ENCODE measurements at places on chromosomes 1 and 21.
A peak's percentile ranks its signal among the peaks of the same experiment; 100 is the strongest.

GRCh38 chr1:167431261-167431908 is 86.9 kb downstream of the CD247 start:
- DNase-seq = peak; percentile 68

- no peak for DNase-seq
Measured at GRCh38 chr1:101128211-101128727, 102.7 kb upstream of the DPH5 start.

GRCh38 chr1:4611563-4612341 is 42.7 kb upstream of the AJAP1 start:
- no peak for DNase-seq

DNA sequence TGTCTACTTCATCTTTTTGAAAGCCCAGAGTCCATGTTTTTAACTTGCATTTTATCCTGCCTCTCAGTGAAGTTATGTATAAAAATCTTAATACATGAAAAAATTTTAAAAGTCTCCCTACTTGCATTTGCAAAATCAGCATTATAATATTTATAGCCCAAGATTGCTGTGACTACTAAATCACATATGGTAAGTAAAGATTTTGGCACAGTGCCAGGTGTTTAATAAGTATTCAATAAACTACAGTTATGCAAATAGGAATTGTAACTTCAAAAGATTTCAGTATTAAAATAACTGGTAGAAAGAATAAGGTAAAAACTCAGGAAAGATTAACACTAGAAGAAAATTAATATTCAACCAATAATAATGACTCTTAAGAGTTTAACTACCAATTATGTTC is 641.7 kb downstream of the LRRIQ3 start:
- no peak for DNase-seq

DNA sequence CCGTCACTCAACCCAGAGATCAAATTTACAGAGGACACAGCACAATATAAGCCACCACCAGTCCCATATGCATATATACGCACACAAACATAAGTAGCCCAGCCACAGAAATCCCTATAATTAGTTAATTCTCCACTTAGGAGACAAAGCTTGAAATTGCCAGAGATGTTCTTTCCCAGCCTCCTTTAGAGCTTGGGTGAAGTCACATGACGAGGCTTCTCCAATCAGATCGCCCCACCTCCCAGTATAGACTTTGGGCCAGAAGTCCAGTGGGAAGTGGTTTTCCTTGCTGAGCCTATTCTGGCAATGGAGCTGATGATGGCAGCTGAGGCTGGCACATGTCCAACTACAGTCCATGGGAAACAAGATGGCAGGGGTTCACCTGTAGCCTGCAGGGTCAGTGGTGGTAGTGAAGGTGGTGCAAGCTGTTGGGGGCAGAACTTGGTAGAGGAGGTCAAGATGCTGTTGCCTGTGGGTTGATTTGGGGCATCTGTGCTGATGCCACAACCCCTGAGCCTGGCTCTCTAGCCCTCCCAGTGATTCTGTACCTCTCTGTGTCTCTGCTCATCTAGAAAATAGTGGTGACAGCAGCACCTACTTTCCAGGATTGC is 535.9 kb downstream of the MATN1 start:
- no peak for DNase-seq

- no peak for DNase-seq
Measured at GRCh38 chr1:20834780-20835179, 47.7 kb upstream of the HP1BP3 start.

Measured in mesenteric fat pad (tissue), 1 donor.